Stimulated activated CD4-positive, alpha-beta T cell treated with anti-CD3 and anti-CD28 coated beads, TNF-alpha, amount 100 ng/mL, for 48 hours (primary cell): ENCODE measurements at places on chromosomes 3 and 15.

DNA sequence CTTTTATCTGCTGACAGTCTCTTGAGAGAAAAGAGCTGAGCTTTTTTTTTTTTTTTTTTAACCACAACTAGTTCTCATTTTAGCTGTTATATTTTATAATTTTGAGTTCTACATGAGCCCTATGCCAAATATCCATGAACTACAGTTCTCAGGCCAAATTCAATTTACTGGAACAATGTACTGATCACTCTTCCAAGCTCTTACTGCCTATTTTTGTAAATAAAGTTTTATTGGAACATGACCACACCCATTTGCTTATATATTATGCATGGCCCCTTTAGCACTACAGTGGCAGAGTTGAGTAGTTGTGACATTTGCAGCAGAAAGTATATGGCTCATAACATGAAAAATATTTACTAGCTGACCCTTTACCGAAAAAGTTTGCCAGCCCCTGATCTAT is 129.2 kb upstream of the SKOR1 start:
- DNase-seq, result no peak

GRCh38 chr15:43511012-43511885 is 6.2 kb upstream of the MAP1A start:
- no peak for DNase-seq

DNA sequence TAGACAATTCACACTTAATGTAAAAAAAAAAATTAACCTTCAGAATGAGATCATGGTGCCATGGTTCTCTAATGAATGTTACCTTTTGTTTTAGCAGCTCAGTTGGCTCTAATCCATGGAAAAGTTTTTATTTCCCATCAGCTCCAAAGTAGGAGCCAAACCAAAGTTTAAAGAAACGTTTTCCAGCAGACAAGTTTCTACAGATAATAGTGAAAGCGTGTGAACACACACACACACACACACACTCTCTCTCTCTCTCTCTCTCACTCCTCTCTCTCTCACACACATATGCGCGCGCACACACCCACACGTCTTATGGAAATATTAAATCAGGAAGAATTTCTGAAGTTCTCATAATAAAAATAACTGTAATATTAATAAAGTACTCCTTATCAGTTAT is 46.9 kb downstream of the MBNL1 start:
- DNase-seq, result no peak

GRCh38 chr3:67946436-67946835 is 292.0 kb upstream of the SUCLG2 start:
- no peak for DNase-seq
